T-helper 17 cell (primary cell): ENCODE measurements at places on chromosomes 6 and 20.

DNA sequence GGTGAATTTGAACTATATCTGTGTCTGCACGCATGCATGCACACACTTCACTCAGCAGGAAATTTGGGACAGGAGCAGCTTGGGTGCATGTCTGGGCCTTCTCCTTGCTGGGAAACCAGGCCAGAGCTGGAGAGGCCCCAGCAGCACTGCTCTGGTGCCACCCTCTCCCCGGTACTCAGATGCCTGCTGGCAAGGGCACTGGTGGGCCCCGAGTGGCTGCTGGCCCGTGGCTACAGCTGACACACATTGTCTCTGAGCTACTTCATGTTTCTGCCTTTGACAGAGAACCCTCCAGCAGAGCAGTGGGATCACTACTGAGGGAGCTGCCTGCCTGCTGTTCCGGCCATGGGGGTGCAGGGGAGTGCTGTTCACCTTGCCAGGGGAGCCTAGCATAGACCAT is 37.5 kb downstream of the DLGAP4 start:
- H3K4me1 ChIP-seq, result peaks cover 2% of the 10 kb centered on the region
- no peak for DNase-seq
- peaks cover 32% of the 10 kb centered on the region for H3K27me3 ChIP-seq
- H3K4me3 ChIP-seq, result no peak overlapping the region

DNA sequence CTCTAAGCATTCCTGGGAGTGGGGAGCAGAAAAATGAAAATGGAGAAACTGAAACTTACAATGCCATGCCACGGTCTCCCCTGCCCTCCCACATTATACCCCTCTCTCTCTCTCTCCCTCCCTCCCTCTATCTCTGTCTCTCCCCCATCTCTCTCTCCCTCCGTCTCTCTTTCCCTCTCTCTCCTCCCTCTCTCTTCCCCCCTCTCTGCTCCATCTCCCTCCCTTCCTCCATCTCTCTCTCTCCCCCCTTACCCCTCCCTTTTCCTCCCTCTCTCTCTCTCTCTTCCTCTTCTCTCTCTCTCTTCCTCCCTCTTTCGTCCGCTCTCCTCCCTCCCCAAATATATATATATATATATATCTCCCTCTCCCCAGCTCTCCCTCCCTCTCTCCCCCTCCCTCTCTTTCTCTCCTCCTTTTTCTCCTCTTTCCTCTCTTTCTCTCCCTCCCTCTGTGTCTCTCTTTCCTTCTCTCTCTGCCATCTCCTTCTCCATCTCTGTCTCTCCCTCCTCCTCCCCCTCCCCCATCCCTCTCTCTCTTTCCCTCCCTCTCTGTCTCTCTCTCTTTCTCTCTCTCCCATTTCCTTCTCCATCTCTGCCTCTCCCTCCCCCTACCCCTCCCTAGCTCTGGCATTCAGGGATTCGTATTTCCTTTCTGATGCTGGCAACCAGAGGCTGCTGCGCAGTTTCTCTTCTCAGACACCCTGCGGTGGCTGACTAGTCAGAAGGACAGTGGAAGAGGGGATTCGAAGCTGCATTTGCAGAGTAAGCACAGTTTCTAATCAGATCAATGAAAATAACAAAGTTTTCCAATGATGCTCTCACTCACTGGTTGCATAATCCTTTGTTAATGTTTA is 13.9 kb upstream of the VAPB start:
- H3K4me3 ChIP-seq, result peak overlapping the region; percentile 12
- H3K36me3 ChIP-seq, result no peaks in the 10 kb centered on the region
- H3K27me3 ChIP-seq, result peaks cover 32% of the 10 kb centered on the region
- DNase-seq, result no peak
- no peak overlapping the region for H3K27ac ChIP-seq
- H3K4me1 ChIP-seq, result peaks cover 2% of the 10 kb centered on the region

- no peak for DNase-seq
- no peak overlapping the region for H3K4me3 ChIP-seq
- H3K27ac ChIP-seq, result no peak overlapping the region
- H3K36me3 ChIP-seq, result peaks cover 2% of the 10 kb centered on the region
- H3K4me1 ChIP-seq, result peaks cover 2% of the 10 kb centered on the region
These were observed 59.9 kb upstream of the PMEPA1 start for GRCh38 chr20:57769756-57770155.

- no peak overlapping the region for H3K4me3 ChIP-seq
- peaks cover 5% of the 10 kb centered on the region for H3K36me3 ChIP-seq
- H3K27me3 ChIP-seq, result no peaks in the 10 kb centered on the region
- peaks cover 45% of the 10 kb centered on the region for H3K4me1 ChIP-seq
- no peak overlapping the region for H3K27ac ChIP-seq
- DNase-seq, result no peak
These were observed 14.3 kb downstream of the PHF3 start for GRCh38 chr6:63649847-63650265.

- peaks cover 21% of the 10 kb centered on the region for H3K27me3 ChIP-seq
- DNase-seq, result peak; percentile 38
- peaks cover 29% of the 10 kb centered on the region for H3K4me1 ChIP-seq
- H3K36me3 ChIP-seq, result peaks cover 4% of the 10 kb centered on the region
- peak overlapping the region; percentile 88 for H3K4me3 ChIP-seq
These were observed 1.0 kb downstream of the CALHM6 start for GRCh38 chr6:116461932-116462885.

DNA sequence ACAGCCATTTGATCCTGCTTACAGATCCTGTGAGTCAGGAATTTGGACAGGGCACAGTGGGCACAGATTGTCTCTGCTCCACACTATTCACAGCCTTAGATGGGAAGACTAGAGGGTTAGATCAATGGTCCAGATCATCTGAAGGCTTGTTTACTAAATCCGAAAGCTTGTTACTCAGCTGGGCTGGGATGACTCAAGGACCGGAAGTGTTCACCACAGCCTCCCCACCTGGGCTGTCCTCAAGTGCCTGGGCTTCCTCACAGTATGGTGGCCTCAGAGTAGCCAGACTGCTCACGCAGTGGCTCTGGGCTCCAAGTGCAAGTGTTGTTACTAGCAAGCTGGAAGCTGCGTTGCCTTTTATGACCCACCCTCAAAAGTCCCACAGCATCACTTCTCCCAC is 75.4 kb upstream of the INSM1 start:
- H3K36me3 ChIP-seq, result no peaks in the 10 kb centered on the region
- no peaks in the 10 kb centered on the region for H3K27me3 ChIP-seq
- no peak overlapping the region for H3K4me3 ChIP-seq
- no peak for DNase-seq
- no peak overlapping the region for H3K27ac ChIP-seq
- no peaks in the 10 kb centered on the region for H3K4me1 ChIP-seq

- H3K36me3 ChIP-seq, result no peaks in the 10 kb centered on the region
- H3K27me3 ChIP-seq, result no peaks in the 10 kb centered on the region
- DNase-seq, result no peak
- H3K27ac ChIP-seq, result no peak overlapping the region
- H3K4me1 ChIP-seq, result no peaks in the 10 kb centered on the region
These were observed 652.5 kb upstream of the EPHA7 start for GRCh38 chr6:94071835-94072234.

GRCh38 chr6:45049188-45049843 is 278.8 kb upstream of the RUNX2 start:
- H3K4me3 ChIP-seq, result no peak overlapping the region
- H3K36me3 ChIP-seq, result peaks cover 2% of the 10 kb centered on the region
- no peak for DNase-seq
- no peaks in the 10 kb centered on the region for H3K27me3 ChIP-seq
- peaks cover 12% of the 10 kb centered on the region for H3K4me1 ChIP-seq
- H3K27ac ChIP-seq, result peak overlapping the region; percentile 9

DNA sequence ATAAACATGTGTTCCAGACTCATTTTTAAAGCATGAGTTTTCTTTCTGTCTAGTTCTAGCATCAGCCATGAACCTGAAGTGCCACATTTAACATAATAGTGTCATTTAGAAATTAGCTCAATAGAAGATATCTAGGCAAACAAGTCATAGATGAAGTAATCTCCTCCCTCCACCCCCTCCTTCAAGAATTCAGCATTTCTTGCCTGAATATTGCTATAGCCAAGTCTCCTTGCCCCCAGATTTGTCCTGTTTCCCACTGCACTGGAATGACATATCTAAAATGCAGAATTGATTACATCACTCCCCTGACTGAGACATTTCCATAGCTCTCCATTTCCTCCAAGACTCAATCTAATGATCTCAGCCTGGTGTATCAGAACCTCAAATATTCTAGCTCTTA is 134.9 kb upstream of the BACH2 start:
- peaks cover 1% of the 10 kb centered on the region for H3K4me1 ChIP-seq
- H3K36me3 ChIP-seq, result no peaks in the 10 kb centered on the region
- DNase-seq, result no peak

GRCh38 chr6:85669735-85670194 is 27.1 kb upstream of the SYNCRIP start:
- no peaks in the 10 kb centered on the region for H3K27me3 ChIP-seq
- peaks cover 44% of the 10 kb centered on the region for H3K4me1 ChIP-seq
- H3K27ac ChIP-seq, result peak overlapping the region; percentile 99

DNA sequence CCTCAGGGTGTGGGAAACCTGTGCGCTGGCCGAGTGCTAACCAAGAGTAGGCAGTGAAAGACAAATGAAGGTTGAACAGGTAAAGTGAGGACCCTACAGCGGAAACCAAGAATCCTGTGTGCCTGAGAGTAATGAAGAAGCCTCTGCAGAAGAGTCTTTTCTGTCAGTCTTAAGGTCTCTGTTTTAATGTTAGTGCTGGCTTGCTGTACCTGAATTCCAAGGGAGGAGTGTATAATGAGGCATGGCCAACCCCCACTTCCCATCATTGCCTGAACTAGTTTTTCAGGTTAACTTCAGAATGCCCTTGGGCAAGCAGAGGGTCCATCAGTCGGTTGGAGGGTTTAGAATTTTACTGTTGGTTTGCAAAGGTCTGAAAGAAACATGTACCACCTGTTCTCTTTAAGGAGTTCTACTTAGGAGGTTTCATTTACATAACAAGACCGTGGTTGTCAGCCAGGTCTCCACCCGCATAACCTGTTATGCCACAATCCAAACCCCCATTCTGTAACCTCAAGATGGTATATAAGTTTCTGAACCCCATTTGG is 589 bp upstream of the PDCD2 start:
- peak overlapping the region; percentile 95 for H3K4me3 ChIP-seq
- peaks cover 4% of the 10 kb centered on the region for H3K36me3 ChIP-seq
- H3K27me3 ChIP-seq, result no peaks in the 10 kb centered on the region
- peaks cover 19% of the 10 kb centered on the region for H3K4me1 ChIP-seq
- peak overlapping the region; percentile 97 for H3K27ac ChIP-seq

GRCh38 chr6:116369964-116370759 is 585 bp upstream of the DSE start:
- no peaks in the 10 kb centered on the region for H3K36me3 ChIP-seq
- H3K27ac ChIP-seq, result peak overlapping the region; percentile 92
- H3K4me1 ChIP-seq, result peaks cover 24% of the 10 kb centered on the region

- peak overlapping the region; percentile 83 for H3K27ac ChIP-seq
- H3K27me3 ChIP-seq, result no peaks in the 10 kb centered on the region
- DNase-seq, result no peak
- no peak overlapping the region for H3K4me3 ChIP-seq
These were observed 129.8 kb upstream of the EDN1 start for GRCh38 chr6:12160326-12160725.

GRCh38 chr6:74785236-74785635 is 420.6 kb downstream of the COL12A1 start:
- no peak for DNase-seq
- H3K36me3 ChIP-seq, result no peaks in the 10 kb centered on the region
- H3K4me3 ChIP-seq, result no peak overlapping the region
- no peaks in the 10 kb centered on the region for H3K27me3 ChIP-seq
- no peaks in the 10 kb centered on the region for H3K4me1 ChIP-seq
- H3K27ac ChIP-seq, result no peak overlapping the region

GRCh38 chr6:53910834-53911233 is 116.0 kb downstream of the LRRC1 start:
- no peak overlapping the region for H3K27ac ChIP-seq
- DNase-seq, result no peak

DNA sequence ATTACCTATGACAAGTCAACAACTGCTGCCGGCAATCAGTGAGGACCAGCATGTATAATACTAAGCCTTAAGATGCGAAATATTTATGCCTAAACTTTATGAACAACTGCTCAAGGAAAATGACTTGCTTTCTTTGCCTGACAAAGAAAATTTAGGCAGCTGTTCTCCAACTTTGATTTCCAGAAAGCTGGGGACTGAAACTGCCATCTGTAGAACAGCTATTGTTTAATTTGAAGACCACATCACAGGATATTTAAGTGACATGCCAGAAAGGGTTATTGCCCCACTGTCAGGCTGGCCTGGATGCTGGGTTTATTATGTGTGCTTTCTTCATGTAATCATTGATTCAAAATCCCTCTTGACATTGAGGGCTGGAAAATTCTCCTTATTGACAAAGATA is 153.9 kb upstream of the ENPP5 start:
- H3K27me3 ChIP-seq, result peaks cover 38% of the 10 kb centered on the region
- peaks cover 8% of the 10 kb centered on the region for H3K4me1 ChIP-seq
- H3K36me3 ChIP-seq, result no peaks in the 10 kb centered on the region

- H3K27ac ChIP-seq, result no peak overlapping the region
- no peak for DNase-seq
- H3K27me3 ChIP-seq, result no peaks in the 10 kb centered on the region
- no peak overlapping the region for H3K4me3 ChIP-seq
- H3K4me1 ChIP-seq, result no peaks in the 10 kb centered on the region
These were observed 73.6 kb downstream of the RSPH3 start for GRCh38 chr6:158926414-158926813.

- peaks cover 19% of the 10 kb centered on the region for H3K4me1 ChIP-seq
- peaks cover 3% of the 10 kb centered on the region for H3K36me3 ChIP-seq
- H3K27me3 ChIP-seq, result no peaks in the 10 kb centered on the region
- peak overlapping the region; percentile 71 for H3K27ac ChIP-seq
These were observed 523.2 kb upstream of the JARID2 start for GRCh38 chr6:14722704-14723103.

DNA sequence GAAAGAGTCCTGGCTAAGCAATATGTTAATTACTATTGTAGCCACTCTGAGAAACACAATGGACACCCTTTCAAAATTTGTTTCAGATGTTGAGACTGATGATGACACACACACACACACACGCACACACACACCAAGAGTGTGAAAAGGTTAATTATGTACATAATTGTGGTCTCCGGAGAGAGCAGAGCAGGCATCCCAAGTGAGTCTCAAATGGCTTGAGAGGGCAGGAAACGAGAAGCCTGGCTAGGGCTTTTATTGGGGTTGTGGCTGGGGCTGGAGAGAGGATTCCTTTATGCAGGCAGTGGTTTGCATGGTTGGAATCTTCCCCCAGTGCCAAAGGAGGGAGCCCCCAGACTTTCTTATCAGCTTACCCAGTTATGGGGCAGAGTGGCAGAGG is 38.2 kb upstream of the NKX2-4 start:
- H3K27me3 ChIP-seq, result peaks cover 40% of the 10 kb centered on the region
- no peak overlapping the region for H3K27ac ChIP-seq
- peaks cover 2% of the 10 kb centered on the region for H3K36me3 ChIP-seq
- DNase-seq, result no peak
